ENCODE measurements at places on chromosomes 16 and 17. TPM values are rescaled to one million over a fixed set of nuclear protein-coding genes. Genes with fewer than 3 reads are reported as not detected.

DNA sequence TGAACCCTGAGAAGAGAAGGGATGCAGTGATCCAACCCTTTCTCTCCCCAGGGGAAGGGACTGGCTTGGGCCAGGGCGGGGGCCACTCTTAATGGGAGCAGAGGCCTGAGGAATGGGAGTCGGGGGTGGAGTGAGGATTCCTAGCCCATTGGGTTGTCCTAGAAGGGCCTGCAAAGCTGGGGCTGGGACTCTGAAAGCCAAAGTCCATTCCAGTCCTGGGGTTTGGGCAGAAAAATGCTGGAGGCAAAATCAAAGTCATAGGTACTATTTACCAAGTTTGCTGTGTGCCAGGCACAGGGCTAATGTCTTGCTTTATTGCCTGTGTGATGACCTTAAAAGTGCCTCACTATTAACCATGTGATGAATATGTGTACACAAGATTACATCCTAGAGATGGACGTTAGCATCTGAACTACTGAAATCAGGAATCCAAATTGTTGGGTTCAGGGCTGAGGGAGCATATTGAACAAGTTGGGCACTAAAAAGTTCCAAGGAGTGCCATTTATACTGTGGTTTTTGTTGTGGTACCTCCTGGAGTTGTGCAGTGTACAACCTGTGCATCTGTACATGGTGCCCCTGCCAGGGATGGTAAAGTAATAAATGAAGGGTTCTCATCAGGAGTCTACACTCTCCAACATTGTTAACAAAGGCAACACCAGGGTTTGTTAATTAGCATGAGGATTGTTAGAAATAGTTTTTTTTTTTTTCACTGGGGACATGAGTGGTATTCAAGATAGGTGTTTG is 84.4 kb upstream of the NKD1 start:
- H3K4me1 ChIP-seq = no peaks in the 10 kb centered on the region
- no peaks in the 10 kb centered on the region for H3K36me3 ChIP-seq
- H3K4me3 ChIP-seq = no peak overlapping the region
- DNase-seq = no peak
- no peak overlapping the region for H3K27ac ChIP-seq
- H3K27me3 ChIP-seq = no peaks in the 10 kb centered on the region

DNA sequence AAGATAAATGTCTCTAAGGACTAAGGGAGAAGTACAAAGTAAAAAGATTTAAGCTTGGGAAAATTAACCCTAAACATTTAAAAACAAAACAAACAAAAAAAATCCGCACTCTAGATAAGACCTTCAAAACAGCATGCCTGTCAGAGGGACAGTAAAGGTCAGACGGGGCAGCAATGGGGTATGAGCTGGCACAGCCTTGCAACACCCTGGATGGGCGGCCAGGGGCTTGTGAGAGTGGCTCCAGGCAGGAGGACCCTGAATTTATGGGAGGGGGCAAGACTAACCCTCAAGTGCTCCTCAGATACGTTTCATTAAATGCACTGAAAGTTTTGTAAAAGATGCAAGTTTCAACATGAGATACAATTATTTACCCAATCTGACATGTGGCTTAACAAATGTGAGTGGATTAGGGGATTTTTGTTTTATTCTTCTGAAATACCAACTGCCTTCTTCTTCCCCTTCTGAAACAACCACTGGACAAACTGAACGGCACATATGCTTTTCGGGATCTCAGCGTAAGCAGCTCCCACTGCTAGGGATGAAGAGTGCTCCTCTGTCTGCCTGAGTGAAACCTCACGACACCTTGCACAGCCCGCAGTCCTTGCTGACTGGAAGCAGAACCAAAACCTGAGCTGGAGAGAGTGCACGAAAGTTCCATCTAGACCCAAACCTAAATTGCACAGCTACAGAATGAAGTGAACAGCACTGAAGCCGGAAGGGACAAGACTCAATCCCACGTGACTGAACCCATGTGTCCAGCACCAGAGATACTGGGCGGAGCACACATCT is 128.4 kb downstream of the ANKRD11 start:
- no peak overlapping the region for H3K4me3 ChIP-seq
- DNase-seq = peak; percentile 34
- H3K27me3 ChIP-seq = no peaks in the 10 kb centered on the region
- H3K4me1 ChIP-seq = no peaks in the 10 kb centered on the region

DNA sequence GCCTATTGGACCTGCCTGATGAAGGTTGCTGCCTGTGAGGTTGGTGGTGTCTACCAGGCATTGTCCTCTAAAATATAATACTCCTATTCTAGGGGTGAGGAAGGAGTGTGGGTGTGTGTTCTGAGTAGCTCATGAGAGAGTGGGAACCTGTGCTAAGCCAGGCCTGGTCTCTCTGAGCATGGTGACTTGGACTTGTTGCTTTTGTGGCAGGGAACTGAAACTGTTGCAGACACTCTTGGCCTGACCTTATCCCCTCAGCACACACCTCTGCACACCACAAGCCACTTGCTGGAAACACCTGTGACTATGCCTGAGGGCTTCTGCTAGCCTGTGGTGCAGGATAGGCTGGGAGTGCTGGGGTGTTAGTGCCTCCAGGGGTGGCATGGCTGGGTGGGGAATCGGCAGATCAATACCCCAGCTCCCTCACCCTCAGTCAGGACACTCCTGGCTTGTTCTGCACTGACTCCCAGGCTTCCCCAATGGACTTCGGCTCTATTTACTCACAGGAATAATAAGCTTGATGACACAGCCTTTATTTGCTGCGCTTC is 29.9 kb downstream of the PLCG2 start:
- no peak overlapping the region for H3K27ac ChIP-seq
- no peaks in the 10 kb centered on the region for H3K27me3 ChIP-seq
- no peaks in the 10 kb centered on the region for H3K36me3 ChIP-seq
- DNase-seq = no peak
- no peak overlapping the region for H3K4me3 ChIP-seq

DNA sequence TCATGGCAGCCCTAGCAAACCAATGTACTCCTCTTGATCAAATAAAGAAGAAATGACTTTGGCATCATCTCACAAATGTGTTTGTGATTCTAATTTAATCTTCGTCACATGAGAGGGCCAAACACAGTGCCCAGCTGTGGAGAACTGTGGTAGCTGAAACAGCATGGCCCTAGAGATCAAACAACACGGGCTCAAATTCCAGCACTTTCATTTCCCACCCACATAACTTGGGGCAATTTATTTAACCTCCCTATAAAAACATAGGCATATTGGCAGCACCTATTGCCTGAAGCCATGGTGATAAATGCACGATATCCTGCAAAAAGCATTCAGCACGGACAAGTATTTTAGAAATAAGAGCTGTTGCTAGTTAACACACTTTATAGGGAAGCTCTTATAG is 2.5 kb downstream of the ACSM1 start:
- no peaks in the 10 kb centered on the region for H3K4me1 ChIP-seq
- H3K4me3 ChIP-seq = no peak overlapping the region
- no peak overlapping the region for H3K27ac ChIP-seq
- no peak for DNase-seq
- H3K27me3 ChIP-seq = no peaks in the 10 kb centered on the region
- no peaks in the 10 kb centered on the region for H3K36me3 ChIP-seq

GRCh38 chr16:6081320-6081976 is 983.9 kb upstream of the EEF2KMT start:
- H3K27ac ChIP-seq = no peak overlapping the region
- H3K36me3 ChIP-seq = no peaks in the 10 kb centered on the region
- H3K4me1 ChIP-seq = no peaks in the 10 kb centered on the region
- peaks cover 5% of the 10 kb centered on the region for H3K27me3 ChIP-seq
- H3K4me3 ChIP-seq = no peak overlapping the region
- DNase-seq = no peak

GRCh38 chr16:73306901-73307413 is 259.0 kb upstream of the ZFHX3 start:
- DNase-seq = no peak
- no peaks in the 10 kb centered on the region for H3K4me1 ChIP-seq
- H3K36me3 ChIP-seq = no peaks in the 10 kb centered on the region
- H3K4me3 ChIP-seq = no peak overlapping the region
- no peak overlapping the region for H3K27ac ChIP-seq
- no peaks in the 10 kb centered on the region for H3K27me3 ChIP-seq

DNA sequence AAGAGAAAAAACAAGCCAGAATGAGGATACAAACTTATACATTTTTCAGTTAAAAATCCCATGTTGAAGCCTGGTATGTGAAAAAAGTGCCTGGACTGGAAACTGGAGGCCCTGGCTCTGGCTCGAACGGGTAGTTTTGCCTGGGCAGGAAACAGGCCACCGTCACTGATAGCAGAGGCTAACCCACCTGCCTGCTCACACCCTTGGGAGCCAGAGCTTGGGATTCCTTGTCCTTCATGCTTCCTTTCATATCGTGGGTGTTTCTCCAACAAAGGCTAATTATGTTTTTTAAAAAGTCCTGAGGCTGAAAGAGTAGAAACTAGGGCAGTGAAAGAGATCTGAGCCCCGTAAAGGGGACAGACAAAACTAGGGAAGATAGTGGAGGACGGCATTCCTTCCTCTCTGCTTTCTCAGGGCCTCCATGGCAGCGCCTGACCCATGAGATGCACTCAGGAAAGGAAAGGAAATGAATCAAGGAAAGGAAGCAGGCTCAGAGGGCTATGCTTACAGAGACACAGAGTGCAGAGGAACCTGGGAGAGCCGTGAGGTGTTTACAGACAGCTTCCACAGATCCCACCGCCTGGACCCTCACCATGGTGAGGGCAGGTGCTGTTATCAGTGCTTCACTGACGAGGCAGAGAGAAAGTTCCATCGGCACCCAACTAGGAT is 138.1 kb downstream of the PARN start:
- no peak overlapping the region for H3K27ac ChIP-seq
- H3K27me3 ChIP-seq = no peaks in the 10 kb centered on the region
- H3K36me3 ChIP-seq = no peaks in the 10 kb centered on the region
- peaks cover under 1% of the 10 kb centered on the region for H3K4me1 ChIP-seq
- no peak overlapping the region for H3K4me3 ChIP-seq
- DNase-seq = no peak

Gene CD300A
- total RNA-seq = 10.3 TPM

Gene PNMT
- 0.75 TPM for total RNA-seq
